ENCODE measurements at places on chromosomes 6 and 20.

GRCh38 chr6:151388997-151389617 is 2.3 kb downstream of the ZBTB2 start:
- no peak for DNase-seq

GRCh38 chr6:91483415-91484105 is 896.7 kb upstream of the MAP3K7 start:
- DNase-seq: no peak

DNA sequence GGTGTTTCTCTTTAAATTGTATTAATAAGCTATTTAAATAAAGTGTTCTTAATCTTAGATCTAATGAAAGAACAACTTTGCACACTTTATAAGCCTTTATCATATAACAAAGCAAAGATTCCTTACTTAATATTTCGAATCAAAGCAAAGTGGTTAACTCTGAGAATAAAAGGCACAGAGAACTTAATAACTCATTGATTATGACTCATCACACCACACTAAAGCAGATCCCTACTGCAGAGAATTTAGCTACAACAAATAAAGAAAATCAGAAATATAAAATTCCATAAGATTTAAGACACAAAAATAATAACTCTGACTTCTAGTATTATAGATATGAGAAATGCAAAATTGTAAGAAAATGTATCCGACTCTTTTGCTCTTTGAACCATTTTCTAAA is 135.6 kb upstream of the RUNX2 start:
- DNase-seq: no peak

DNA sequence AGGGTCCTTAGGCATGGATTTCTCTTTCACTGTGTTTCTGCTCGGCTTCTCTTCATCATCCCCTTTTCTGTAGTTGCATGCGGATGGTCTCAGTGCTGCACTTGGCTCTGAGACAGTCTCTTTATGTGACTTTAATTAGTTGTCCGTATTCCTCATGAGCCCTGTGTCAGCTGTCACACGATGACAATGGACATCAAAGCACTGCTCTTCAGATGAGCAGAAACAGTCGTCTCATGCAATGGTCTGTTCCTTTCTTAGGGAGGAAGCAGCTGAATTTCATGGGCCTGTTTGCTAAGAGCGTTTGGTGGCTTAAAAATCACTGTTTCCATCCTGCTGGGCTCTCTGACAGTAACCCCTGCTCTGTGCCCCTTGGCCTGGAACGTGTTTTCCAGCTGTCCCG is 64.9 kb downstream of the SYTL3 start:
- DNase-seq: no peak

GRCh38 chr20:20864351-20865096 is 152.1 kb upstream of the RALGAPA2 start:
- DNase-seq: peak; percentile 20

DNA sequence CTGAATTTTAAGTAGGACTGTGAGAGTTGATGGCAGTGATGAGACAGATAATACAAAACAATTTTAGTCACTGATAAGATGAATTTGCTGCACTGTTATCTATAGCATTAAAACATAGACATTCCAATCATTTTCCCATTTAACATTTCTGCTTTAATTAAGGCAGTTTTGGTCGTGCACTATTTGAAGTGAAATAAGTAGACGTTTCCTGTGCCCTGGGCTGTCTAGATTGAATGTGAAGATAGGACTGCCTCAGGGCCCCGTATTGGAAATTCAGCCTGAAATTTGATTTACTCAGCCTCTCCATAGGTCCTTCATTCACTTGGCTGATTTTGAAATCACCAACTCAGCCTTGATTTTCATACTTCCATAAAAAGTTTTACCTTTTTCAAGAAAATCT is 48.3 kb downstream of the ARID1B start:
- DNase-seq: no peak

- no peak for DNase-seq
Observed at GRCh38 chr6:149224399-149224798, 93.1 kb upstream of the TAB2 start.

GRCh38 chr6:110250838-110251237 is 70.6 kb downstream of the CDC40 start:
- peak; percentile 26 for DNase-seq

DNA sequence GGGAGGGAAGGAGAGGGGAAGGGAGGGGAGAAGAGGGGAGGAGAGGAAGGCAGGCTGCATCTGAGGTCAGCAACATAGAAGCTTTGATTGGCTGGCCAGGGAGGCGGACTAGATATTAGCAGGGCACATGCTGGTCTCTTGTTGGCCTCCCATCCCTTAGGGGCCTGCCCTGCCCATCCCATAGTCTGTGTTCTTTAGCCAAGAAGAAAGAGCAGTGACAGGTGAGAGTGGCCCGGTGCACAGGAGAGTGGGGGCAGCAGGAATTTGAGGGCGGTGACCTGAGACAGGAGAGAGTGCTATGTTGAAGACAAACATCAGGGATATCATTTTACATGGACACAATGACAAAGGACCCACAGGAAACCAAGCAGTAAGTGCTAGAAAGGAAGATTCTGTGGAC is 413.5 kb downstream of the SYNE1 start:
- no peak for DNase-seq

Data from HT1080 (cell line).